BE2C (cell line): ENCODE measurements at places on chromosomes 3 and 15.

- DNase-seq = no peak
Observed at GRCh38 chr3:4849136-4849535, 130.1 kb upstream of the BHLHE40 start.

DNA sequence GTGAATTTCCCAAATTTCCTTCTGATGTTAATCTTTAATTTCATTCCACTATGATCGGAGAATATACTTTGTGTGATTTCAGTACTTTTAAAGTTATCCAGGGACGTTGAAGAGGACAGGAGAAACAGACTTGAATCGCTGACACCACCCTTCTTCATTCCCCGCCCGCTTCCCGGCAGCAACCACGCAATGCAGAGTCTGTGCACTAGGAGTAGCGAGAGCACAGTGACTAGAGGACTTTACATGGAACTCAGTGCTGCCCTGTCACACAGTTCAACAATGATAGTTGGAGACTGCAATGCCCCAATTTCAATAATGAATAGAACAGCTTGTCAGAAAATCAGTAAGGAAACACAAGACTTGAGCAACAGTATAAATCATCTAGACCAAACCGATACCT, 73.9 kb downstream of the RNF13 start:
- peak; percentile 15 for DNase-seq

DNA sequence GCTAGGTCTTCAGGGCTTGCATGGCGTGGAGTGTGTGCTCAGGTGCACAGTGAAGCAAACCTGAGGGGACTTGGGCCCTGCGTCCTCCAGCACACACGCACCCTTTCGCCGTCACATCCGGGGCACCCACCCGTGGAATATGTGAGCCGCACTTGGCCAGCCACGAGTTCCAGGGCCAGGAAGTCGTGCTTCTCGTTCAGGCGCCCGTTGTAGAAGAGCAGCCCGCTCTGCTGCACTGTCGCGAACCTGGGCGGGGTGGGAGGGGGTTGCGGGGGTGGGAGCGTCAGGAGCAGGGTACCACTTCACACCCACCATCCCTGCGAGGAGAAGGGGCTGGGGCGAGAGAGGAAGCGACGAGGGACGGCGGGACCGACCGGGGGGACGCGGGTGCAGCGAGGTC, 7.1 kb downstream of the CELSR3 start:
- no peak for DNase-seq

- no peak for DNase-seq
Observed at GRCh38 chr15:87743562-87743961, 513.0 kb downstream of the NTRK3 start.

GRCh38 chr3:179100652-179101051, 29.0 kb upstream of the ZMAT3 start:
- DNase-seq = no peak

GRCh38 chr3:130991126-130991525, 35.5 kb downstream of the ASTE1 start:
- DNase-seq = no peak

- no peak for DNase-seq
Observed at GRCh38 chr3:198093112-198093679, 133.2 kb downstream of the LMLN start.

- no peak for DNase-seq
Observed at GRCh38 chr3:46089237-46090011, 62.1 kb upstream of the XCR1 start.

DNA sequence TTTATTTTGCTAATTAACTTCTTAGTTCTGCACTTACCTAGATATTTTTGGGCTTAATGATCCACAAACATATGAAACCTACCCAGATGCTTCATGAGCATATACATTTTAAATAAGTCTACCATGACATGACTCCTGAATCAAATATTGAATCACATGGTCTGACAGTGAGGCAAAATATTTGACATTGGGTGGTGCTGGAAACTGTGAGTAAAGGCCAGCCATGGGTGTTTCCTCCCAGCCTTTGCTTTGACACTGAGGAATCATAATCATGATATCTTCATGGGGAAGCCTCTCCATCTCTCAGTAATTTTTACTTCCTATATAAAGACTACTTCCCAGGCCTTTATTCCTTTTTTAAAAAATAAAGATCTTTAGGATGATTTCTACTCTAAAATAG, 22.8 kb upstream of the SSR3 start:
- no peak for DNase-seq
